Esophagus muscularis mucosa (tissue), 4 donors: ENCODE measurements at places on chromosomes 3 and 15.

DNA sequence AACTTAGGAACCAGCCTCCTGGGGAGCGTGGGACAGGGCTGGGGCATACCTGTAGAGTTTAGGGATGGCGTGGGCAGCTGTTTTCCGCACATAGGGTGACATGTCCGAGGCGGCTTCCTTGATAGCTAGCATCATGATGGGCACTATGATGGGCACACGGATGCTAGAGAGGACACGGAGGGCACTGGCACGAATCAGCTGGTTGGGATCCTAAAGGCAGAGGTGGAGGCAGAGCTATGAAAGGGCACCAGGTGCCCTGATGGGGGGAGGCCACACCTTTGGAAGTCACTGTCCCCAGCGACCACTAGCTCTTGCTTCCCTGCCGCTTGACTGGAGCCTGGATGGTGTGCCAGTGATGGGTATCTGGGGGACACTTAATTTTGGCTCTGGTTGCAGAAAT lies 28.3 kb downstream of the AP3B2 start:
- no peaks in the 10 kb centered on the region for H3K36me3 ChIP-seq
- peaks cover 10% of the 10 kb centered on the region for H3K4me1 ChIP-seq
- no peak for DNase-seq
- H3K27me3 ChIP-seq, result peaks cover 13% of the 10 kb centered on the region
- no peak overlapping the region for H3K4me3 ChIP-seq

DNA sequence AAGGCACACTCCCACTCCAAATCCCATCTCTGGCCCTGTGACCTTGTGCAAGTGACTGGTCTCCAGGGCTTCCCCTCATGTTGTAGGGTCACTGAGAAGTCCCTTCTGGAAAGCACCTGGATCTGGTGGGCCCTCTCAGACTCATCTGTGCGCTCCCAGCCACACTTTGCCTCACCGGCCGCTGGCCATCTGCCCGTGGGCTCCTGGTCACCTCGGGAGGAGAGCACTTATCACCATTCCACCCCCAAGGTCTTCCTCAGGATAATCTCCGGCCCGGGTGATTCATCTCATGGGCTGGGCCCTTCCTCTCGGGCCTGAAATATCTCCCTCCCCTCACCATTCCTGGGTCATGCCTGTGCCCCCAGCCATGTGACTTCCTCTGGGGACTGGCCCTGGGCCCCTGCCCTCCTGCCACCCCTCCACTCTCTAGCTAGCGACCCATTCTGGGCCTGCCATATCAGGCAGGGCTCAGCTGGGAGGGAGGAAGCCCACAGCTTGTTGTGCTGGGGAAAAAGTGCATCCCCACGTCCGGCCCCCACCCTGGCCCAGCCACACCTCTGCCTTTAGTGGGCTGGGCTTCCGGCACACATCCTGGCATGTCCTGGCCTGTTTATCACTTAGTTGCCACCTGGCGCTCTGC lies 10.6 kb upstream of the WNT7A start:
- peak overlapping the region; percentile 10 for H3K27ac ChIP-seq
- H3K4me1 ChIP-seq, result no peaks in the 10 kb centered on the region
- peak; percentile 89 for DNase-seq
- no peaks in the 10 kb centered on the region for H3K36me3 ChIP-seq
- no peaks in the 10 kb centered on the region for H3K27me3 ChIP-seq
- no peak overlapping the region for H3K4me3 ChIP-seq

GRCh38 chr15:89335298-89336041 lies 846 bp upstream of the POLG start:
- H3K4me3 ChIP-seq, result peak overlapping the region; percentile 70
- no peaks in the 10 kb centered on the region for H3K27me3 ChIP-seq
- peak overlapping the region; percentile 88 for H3K27ac ChIP-seq
- no peak for DNase-seq
- peaks cover 31% of the 10 kb centered on the region for H3K36me3 ChIP-seq

- peaks cover 8% of the 10 kb centered on the region for H3K4me1 ChIP-seq
- DNase-seq, result no peak
- no peaks in the 10 kb centered on the region for H3K27me3 ChIP-seq
- H3K36me3 ChIP-seq, result no peaks in the 10 kb centered on the region
These were observed 24.3 kb upstream of the ATP8B4 start for GRCh38 chr15:50143255-50143860.
